A549 treated with CpdA at 1 μM for 4 hours (cell line): ENCODE measurements at places on chromosomes 4 and X. TPM values are rescaled to one million over a fixed set of nuclear protein-coding genes. Genes with fewer than 3 reads are reported as not detected.

The TTC29 gene
- not detected in 5 replicates for total RNA-seq

The NMU gene
- total RNA-seq = 0.46 to 0.98 TPM (median 0.73 TPM) in 5 replicates

The IL13RA1 gene
- total RNA-seq = 43.1 to 57.9 TPM (median 49.5 TPM) in 5 replicates

The TMEM156 gene
- 19.3 to 27.3 TPM (median 23.0 TPM) in 5 replicates for total RNA-seq

The FRMPD4 gene
- total RNA-seq = 0.05 to 0.06 TPM (median 0.06 TPM) in 3 of 5 replicates, not detected in the others

The LDOC1 gene
- 80.8 to 105 TPM (median 102 TPM) in 5 replicates for total RNA-seq

The CT45A1 gene
- total RNA-seq = 0.11 TPM in 1 of 5 replicates, not detected in the others

The CXCL1 gene
- total RNA-seq = 11.7 to 16.3 TPM (median 14.8 TPM) in 5 replicates

The PITX2 gene
- 0.52 to 1.4 TPM (median 1.3 TPM) in 5 replicates for total RNA-seq

The PF4V1 gene
- total RNA-seq = not detected in 5 replicates

The CT45A2 gene
- total RNA-seq = 0.07 TPM in 1 of 5 replicates, not detected in the others

The ACOX3 gene
- total RNA-seq = 7.0 to 10.2 TPM (median 8.7 TPM) in 5 replicates

The MAGEB2 gene
- total RNA-seq = not detected in 5 replicates

The ZFP92 gene
- 0.41 to 0.73 TPM (median 0.56 TPM) in 5 replicates for total RNA-seq

The NXF3 gene
- 0.11 TPM in 1 of 5 replicates, not detected in the others for total RNA-seq

The ADGRA3 gene
- 19.4 to 26.9 TPM (median 25.1 TPM) in 5 replicates for total RNA-seq

The SLC34A2 gene
- 0.01 to 0.03 TPM in 2 of 5 replicates, not detected in the others for total RNA-seq

The LRBA gene
- total RNA-seq = 6.1 to 9.7 TPM (median 7.5 TPM) in 5 replicates

The KIT gene
- total RNA-seq = not detected in 5 replicates

The ALB gene
- total RNA-seq = 3.8 TPM in 1 of 5 replicates, not detected in the others

The GDPD2 gene
- 0.07 to 0.13 TPM (median 0.07 TPM) in 3 of 5 replicates, not detected in the others for total RNA-seq

The MAOB gene
- total RNA-seq = 0.07 to 0.27 TPM (median 0.15 TPM) in 5 replicates
